ENCODE measurements at places on chromosomes 6 and 20. TPM values are rescaled to one million over a fixed set of nuclear protein-coding genes. Genes with fewer than 3 reads are reported as not detected.

GRCh38 chr20:2742934-2743559 is 50.5 kb downstream of the EBF4 start:
- no peak for DNase-seq

- DNase-seq: no peak
Measured at GRCh38 chr6:133863228-133863627, 25.7 kb upstream of the TCF21 start.

Gene PGBD1
- 2.4 TPM for total RNA-seq

DNA sequence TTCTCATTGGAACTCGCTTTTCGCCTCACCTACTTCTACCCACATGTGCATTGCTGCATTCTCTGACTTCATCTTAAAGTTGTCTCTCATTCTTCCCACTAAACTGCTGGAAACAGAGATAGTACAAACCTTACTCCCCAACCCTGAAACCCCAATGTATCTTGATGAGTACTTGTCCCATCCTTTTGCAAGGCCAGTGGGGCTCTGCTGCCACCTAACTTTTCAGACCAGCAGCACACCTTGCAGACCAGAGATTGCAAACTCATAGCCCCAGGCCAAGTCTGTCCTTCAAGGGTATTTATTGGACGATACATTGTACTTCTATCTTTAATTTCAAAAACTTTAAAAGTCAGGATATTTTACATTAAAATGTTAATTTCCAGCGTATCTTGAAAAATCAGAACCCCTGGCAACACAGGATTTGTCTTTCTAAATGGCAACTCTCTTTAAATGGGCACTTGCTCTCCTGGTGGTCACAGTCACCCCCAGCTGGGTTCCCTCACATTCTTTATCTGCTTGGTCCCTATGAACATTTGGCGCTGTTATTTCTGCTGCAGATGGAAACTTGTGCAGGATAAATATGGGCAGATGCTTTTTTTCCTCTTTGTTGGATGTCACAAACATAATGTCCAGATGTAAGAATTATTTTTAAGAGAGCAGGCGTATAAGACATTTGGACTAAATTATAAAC is 83.9 kb downstream of the SOD2 start:
- no peak for DNase-seq

GRCh38 chr20:32358632-32358882 is 426 bp downstream of the ASXL1 start:
- no peak for DNase-seq

GRCh38 chr6:158817728-158818580 is 1.2 kb downstream of the EZR start:
- peak; percentile 81 for DNase-seq

Gene VIP
- 0.55 TPM for total RNA-seq
